CD4-positive, alpha-beta T cell treated with Interleukin-10 for 1 hour (primary cell): ENCODE measurements at places on chromosomes 6 and 20.

DNA sequence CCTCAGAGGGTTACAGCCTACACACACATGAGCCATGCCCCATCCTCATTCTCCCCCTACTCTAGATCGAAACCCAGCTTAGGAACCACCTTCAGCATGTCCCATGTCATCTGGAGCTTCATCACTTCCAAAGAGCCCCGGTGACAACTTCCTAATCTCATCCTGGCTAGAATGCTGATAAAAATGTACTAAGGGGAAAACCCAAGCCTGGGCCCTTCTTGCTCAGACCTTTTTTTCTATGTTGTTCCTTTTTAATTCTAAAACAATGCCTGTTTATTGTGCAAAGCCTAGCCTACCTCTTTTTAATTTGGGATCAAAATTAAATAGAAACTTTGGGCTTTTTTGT is 44.1 kb upstream of the NT5E start:
- no peak for DNase-seq

- no peak for DNase-seq
Measured at GRCh38 chr6:10886691-10887502, at the start of gene SYCP2L. Gene SYCP2L (plus strand): TSS chr6:10887052. CDS start chr6:10887127, 75 bp downstream.

GRCh38 chr6:111775145-111775922 is 97.9 kb downstream of the FYN start:
- no peak for DNase-seq

GRCh38 chr6:125370343-125370742 is 68.6 kb upstream of the HDDC2 start:
- no peak for DNase-seq

- DNase-seq = peak; percentile 60
Measured at GRCh38 chr6:119312875-119313338, 36.7 kb downstream of the MAN1A1 start.

- no peak for DNase-seq
Measured at GRCh38 chr6:161227004-161227960, 46.6 kb downstream of the AGPAT4 start.

- DNase-seq = no peak
Measured at GRCh38 chr6:7938562-7939183, 28.1 kb upstream of the TXNDC5 start.

DNA sequence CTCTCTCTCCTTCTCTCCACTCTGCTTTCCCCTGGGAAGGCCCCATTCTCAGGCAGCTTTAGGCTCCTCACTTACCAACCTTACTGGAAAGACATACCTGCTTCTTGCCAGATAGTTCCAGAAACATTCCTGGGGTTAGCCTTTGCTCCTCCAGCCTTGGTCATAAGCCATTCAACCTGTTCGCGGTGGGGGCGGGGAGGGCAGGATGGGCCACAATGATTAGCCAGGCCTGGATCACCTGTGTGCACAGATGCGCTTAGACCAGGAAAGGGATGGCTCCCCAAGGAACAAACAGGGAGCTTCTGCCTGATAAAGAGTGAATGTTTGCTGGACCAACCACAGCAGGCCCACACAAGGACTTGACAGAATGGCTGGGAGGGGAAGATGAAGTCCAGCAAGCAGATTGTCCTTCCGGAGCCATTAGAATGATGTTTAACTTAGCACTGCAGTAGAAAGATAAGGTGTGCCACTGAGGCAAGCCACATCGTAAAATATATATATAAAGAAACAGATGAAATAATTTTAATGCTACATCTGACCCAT is 57.7 kb upstream of the CDKAL1 start:
- no peak for DNase-seq

DNA sequence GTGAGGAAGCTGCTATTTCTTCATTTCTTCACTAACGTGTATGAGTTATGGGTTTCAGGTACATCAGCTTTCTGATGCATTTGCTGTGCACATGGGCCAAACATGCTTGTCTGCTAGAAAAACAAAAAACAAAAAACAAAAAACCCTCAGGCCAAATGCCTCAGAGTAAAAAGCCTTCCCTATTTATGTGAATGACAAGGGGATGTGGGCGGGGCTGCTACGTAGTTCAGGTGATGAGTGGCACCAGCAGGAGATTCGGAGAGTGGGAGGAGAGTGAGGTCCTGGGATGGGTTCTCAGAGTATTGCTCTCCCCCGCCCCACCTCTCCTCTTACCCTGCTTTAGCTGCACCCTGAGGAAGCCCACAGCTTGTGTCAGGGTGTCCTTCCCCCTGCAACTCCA is 596.8 kb upstream of the JAG1 start:
- DNase-seq = no peak

DNA sequence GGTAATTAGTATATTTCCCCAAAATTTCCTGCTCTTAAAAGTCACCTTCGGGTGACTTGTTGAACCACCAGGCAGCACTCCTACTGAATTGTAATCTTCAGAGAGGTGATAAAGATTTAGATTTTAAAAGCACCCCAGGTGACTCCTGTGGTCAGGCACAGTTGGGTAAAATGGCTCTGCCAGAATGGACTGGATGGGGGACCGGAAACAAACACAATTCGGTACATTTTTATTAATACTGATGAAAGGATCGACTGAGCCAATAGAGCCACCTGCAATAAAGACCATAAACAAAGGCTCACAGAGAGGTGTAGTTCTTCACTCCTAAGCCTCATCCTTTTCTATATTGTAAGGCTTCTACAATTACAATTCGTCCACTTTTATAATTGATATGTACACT is 19.6 kb upstream of the FAM83C start:
- DNase-seq = no peak

DNA sequence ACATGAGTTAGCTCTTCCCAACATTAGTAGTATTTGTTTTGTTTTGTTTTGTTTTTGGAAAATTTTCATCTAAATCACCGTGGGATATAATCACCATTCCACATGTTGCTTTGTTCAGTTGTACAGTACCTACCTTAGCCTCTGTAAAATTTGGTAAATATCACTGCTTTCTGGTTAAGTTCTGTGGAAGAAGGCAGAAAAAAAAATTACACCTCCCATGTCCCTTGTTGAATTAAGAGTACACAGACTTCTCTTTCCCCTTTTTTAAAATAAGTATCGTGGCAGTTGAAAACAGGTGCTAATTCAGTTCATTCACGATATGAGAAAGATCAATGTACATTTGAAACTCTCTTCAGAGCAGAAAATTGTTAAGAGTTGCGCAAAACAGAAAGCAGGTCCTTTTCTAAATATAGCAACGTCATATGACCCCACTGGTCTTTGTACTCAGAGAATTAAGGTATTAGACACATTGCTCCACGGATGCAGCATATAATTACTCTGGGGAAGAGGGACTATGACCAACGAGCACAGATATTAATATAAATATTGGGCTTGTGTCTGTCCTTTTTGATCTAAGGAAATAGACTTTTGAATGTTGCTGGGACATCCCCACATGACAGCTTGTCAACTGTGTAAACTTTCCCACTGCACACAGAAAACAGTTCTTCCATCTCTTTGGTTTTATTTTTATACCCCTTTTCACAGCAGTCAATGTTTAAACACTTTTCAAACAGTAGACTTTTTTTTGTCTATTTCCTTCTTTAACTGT is 58.6 kb upstream of the ZNF217 start:
- peak; percentile 47 for DNase-seq

GRCh38 chr6:33384581-33385020 is 7.0 kb upstream of the KIFC1 start:
- no peak for DNase-seq

DNA sequence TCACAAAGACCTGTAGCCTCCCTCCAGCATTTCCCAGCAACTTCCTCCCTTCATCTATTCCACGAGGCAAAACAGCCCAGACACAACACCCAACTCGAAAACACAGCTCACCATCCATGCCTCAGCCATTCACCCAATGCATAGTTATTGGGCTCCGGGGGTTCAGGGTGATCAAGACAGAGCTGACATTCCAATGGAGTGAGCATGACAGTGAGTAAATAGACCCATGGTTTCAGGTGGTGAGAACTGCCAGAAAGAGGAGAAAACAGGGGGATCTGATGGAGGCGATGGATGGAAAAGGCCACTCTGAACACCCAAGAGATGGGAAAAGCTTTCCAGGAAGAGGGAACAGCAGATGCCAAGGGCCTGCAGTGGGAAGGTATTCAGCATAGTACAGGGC is 5.9 kb downstream of the CASS4 start:
- no peak for DNase-seq

- no peak for DNase-seq
Measured at GRCh38 chr6:143838395-143838794, 4.7 kb upstream of the LTV1 start.

- DNase-seq = no peak
Measured at GRCh38 chr6:108996208-108996607, 98.4 kb downstream of the SESN1 start.

DNA sequence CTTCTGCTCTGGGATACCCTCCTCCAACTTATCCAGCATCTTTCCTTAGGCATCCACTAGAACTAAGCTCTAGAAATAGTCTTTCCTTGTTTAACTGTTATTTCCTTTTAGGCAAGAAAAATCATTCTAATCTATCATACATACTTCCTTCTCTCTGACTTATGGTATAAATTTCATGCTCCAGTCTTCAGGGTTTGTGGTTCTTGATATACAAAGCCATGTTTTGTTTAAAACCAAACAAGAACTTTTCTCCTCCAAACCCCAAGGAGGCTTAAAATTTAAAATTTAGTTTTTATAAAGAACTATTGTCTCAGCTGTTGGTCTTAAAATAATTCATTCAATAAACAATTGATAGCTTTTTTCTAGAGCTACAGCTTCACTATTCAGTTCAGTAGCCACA is 77.2 kb downstream of the CD164 start:
- DNase-seq = no peak

- DNase-seq = no peak
Measured at GRCh38 chr6:162177746-162178145, 549.8 kb downstream of the PRKN start.

DNA sequence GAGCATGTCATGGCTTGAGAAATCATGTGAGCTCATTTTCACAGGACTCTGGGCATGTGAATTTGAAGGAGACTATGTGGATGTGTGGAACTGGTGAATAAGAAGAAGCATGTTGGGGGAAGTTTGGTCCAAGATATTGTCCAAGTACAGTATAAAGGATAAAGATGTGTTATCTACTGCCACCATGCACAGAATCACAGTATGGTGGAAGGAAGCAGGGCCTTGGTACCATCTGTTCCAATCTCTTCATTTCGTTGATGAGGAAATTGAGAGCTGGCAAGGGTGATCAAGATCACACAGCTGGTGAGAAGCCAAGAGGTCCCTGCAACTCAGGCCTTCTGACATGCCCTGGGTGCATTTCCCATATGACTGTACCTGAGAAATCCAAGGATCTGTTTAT is 31.5 kb upstream of the RIPOR2 start:
- DNase-seq = no peak

DNA sequence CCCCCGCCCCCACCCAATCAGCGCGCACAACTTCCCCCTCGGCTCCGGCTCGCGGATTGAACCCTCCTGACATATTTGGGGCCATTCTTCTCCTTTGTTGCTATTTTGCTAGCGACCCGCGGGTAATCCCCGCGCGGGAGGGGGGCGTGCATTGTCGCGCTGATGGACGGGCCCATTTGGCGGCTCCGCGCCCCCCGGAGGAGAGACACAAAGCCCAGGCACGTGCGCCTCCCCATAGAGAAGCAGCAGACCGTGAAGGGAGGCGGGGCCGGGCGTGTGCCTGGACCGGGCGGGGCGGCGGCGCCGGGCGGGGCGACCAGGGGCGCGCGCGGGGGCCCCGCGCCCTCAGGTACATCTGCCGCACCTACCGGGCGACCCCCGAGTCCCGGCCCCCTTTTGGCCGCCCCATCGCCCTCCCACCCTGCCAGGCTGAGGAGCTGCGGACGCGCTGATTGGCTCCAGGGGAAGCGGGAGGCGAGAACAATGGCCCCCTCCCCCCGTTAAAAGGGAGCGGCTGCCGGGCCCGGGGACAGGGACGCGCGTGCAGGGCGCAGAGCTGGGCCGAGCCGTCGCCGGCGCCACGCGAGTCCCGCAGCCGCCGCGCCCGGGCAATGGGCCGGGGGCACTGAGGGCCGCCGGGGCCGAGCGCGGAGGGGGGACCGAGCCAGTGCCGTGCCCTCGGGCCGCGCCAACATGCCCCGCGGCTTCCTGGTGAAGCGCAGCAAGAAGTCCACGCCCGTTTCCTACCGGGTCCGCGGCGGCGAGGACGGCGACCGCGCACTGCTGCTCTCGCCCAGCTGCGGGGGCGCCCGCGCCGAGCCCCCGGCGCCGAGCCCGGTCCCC is at the start of gene INSM1:
Gene INSM1 (plus strand): TSS at position 530 of the 843 bp plus-strand sequence. CDS start 164 bp downstream, at position 694.
- DNase-seq = no peak

DNA sequence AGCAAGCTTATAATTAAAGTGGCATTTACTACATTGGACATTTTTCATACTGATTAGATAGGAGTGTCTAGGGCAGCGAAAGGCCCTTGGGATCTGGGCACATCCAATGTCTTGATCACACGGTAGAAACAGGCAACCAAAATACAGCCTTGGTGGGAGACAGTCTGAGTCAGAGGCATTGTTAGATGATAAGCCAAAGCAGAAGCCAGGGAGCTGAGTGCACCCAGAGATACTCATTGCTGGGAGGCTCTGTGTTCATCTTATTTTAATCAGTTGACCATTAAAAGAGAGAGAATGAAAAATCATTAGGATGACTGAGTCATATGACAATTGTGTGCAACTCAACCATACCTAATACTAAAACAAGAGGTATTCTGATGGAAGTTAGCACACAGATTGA is 109.5 kb downstream of the LCA5 start:
- DNase-seq = no peak

GRCh38 chr20:48574383-48574782 is 253.4 kb downstream of the PREX1 start:
- no peak for DNase-seq

- DNase-seq = peak; percentile 81
Measured at GRCh38 chr6:119078376-119079282, at the start of gene FAM184A. Gene FAM184A (minus strand): TSS chr6:119078664. CDS start chr6:119078299, 365 bp downstream.

DNA sequence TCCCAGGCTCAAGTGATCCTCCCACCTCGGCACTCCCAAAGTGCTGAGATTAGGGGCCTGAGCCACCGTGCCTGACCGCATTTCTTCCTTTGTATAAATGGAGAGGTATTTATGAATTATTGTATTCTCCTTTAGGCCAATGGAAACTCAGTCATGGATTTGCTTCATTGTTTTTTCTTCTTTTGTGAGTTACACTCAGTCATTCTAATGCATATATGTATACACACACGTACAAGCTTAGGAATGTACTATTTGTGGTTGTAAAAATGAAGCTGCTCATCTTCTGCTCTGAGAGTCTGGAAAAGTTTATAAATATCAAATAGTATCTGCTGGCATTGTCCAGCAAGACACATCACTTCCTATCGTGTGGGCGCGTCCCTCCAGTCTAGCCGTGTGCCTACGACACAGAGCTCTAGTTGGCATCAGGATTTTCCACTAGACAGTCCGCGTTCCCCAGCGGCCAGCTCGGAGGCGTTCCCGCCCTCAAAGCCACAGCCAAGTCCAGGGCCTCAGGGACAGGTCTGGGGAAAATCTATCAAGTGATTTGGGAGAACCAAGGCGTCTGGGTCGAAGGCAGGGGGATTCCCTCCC is 215.2 kb downstream of the NFATC2 start:
- no peak for DNase-seq

- no peak for DNase-seq
Measured at GRCh38 chr6:87779542-87779941, 77.5 kb upstream of the AKIRIN2 start.

DNA sequence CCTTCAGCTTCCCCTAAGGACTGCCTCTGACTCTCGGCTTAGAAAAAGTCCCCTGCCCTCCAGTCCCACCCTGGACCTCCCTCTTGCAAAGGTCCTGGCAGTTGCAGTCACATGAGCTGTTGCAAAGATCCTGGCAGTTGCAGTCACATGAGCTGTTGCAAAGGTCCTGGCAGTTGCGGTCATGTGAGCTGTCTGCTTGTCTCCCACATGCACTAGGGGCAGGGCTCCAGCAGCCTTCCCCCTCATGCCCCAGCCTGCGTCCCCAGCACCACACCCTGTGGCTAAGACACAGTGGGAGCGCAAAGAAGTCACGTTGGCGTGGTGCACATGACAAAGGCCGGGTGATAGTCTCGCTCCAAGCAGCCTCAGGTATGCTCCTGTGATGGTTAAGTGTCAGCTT is 82.9 kb downstream of the ZNF217 start:
- no peak for DNase-seq
